Activated T-helper 1 cell treated with anti-CD3 and anti-CD28 coated beads, Interleukin-2, amount 50 U/mL, for 16 hours (primary cell): ENCODE measurements at places on chromosomes 6 and 20.

DNA sequence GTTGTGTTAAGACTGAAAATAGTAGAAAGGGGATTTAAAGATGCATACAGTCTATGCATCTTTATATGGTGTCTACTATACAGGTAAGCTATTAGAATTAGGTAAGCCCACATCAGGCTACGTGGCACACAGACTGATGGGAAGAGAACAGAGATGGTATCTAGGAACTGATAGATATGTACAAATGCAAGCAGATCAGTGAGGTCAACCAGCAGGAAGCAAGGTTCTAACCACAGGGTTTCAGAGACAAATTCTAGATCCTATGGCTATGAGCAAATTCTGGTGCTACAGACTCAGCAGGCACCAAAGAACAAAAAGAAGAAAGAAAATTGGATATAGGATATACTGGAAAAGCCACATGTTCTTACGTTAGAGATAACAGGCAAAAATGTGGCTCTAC, 110.6 kb downstream of the TRDN start:
- no peak for DNase-seq

GRCh38 chr6:140917911-140918310, 1214.8 kb upstream of the GJE1 start:
- no peak for DNase-seq

- no peak for DNase-seq
Observed at GRCh38 chr6:18491308-18492045, 104.3 kb downstream of the RNF144B start.

DNA sequence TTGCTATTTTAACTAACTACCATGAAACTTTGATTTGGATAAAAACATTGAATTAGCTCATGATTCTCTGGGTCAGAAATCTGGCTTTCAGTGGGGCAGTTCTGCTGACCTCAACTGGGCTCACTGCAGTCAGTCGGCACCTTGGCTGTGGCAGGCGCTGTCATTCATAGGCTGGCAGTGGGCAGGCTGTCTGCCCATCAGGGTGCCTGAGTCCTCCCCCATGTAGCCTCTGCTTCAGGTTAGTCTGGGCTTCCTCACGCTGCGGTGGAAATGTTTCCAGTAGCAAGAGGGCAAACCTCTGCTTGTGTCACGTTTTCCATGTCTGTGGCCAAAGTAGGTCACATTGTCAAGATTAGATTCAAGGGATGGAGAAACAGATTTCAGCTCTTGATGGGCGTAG, 251.0 kb upstream of the TCF21 start:
- no peak for DNase-seq

- no peak for DNase-seq
Observed at GRCh38 chr20:60669211-60669610, 582.9 kb upstream of the CDH4 start.

DNA sequence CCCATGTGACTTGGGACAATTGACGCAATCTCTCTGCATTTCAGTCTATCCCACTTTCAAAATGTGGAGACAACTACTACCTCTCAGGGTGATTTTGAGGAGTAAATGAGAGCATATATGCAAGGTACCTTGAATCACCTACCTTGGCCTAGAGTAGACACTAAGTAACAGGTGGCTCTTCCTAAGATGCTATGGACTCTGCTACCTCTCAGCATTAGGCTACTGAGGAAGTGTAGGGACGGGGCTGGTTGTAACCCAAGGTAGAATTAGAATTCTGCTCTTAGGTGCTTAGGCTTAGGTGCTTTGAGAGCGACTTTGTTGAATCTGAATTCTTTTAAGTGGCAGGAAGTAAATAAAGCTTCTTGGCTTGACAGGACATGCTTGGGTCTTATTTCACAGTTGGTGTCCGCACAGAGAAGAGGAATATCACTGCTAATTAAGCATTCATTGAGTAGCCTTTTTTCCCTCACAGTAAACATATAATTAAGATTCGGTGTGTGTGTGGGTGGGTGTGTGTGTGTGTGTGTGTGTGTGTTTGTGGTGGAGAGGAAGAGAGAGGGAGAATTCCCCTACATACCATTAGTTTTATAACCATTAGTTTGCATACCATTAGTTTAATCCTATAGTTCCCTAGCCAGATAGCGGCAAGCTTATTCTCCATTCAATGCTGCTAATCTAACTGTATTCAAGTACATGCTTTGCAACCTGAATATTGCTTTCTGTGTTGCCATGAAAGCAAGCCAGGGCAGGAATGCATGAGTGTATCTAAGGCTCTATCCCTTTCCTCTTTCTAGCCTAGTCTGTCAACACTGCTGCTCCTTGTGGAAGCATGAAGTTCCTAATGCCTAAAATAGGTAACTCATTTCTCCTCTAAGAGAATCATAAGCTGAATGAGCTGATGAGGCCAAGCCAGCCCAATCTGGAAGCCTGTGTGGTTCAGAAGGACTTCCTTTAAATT, 112.5 kb downstream of the IPCEF1 start:
- DNase-seq = no peak

GRCh38 chr20:58661598-58662473, 10.8 kb downstream of the STX16 start:
- no peak for DNase-seq
